ENCODE measurements at places on chromosomes 1 and 21.
A peak's percentile ranks its signal among the peaks of the same experiment; 100 is the strongest.

DNA sequence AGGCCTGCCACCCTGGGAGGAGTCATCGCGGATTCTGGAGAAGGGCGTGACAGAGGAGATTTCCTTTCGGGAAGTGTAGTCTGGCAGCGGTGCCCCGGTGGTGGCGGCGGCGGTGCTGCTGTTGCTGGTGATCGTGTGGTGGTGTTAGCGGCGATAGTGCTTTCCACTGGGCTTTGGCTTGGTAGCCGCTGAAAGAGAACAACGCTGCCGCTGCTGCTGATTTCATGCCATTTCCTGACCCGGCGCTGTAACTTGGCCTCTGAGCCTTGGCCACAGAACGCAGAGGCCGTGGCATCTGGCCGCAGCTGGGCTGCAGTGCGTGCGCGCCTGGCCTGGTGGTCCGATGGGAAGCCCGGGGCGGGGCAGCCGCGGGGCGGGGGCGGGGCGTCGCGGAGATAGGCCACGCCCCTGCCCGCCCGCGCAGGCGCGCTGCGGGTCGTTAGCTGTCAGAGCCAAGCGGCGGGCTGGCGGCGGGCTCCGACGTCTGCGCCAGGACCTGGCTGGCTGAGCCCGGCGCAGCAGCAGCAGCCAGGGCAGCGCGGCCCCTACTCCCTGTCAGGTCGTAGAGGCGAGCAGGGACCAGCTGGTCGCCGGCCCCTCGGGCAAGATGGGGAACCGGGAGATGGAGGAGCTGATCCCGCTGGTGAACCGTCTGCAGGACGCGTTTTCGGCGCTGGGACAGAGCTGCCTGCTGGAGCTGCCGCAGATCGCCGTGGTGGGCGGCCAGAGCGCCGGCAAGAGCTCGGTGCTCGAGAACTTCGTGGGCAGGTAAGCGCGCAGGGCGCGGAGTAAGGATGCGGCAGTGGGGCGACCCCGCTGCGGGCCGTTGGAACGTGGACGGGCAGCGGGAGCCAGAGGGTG, at the start of gene DNM3:
TSS of gene DNM3 (plus strand) at position 449 of the 861 bp plus-strand sequence. CDS start at position 608, 159 bp downstream.
- peak; percentile 85 for DNase-seq

- DNase-seq = no peak
Measured at GRCh38 chr1:102800406-102800805, 307.9 kb downstream of the COL11A1 start.

DNA sequence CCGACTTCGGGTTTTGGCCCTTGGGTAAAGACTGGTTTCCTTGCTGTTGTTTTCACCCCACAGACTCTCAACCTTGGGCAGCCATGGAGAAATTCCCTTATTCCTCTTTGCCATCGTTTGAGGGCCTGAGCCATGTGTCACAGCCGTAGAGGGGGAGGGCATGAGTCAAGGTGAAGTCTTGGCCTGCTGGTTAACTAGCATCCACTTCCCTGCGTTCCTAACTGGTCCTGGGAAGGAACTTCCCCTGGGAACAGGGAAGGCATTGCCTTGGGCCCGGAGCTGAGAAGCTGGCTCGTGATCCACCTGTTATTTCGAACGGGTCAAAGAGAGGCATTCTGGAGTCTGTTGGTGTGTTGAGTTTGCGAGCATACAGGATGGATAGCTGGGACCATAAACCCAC, 464.9 kb downstream of the CAMTA1 start:
- no peak for DNase-seq

DNA sequence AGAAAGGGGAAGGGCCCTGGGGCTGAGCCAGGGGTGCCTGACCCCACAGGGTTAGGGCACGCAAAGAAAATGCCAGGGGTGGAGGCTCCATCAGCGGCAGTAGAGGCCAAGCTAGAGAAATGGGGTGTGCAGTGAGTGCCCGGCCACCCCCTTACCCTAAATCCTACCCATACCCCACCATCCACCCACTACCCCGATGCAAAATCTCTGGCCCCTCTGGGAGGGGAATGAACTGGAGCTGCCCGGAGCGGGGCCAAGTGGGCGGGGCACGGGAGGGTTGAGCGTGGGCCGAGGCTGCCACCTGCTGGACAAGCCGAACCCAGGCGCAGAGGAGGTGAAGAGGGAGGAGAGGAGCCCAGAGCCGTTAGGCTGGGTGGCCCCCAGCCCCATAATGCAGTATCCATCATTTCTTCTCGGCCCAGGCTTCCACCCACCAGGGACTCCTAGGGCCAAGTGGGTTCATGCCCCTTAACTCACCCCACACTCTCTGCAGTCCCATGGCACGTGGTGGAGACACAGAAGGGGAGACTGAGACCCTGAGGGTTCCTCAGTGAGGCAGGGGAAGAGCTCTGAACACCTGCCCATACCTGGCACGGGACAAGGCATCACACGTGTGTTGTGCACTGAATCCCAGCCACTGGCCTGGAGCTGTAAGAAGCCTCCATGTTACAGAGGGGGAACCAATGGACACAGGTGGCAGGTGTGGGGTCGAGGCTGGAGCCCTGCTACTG, 1.4 kb upstream of the C1QC start:
- peak; percentile 84 for DNase-seq

GRCh38 chr1:34850382-34850781, 9.2 kb downstream of the SMIM12 start:
- DNase-seq = no peak

- peak; percentile 17 for DNase-seq
Measured at GRCh38 chr1:200034761-200035396, 7.4 kb downstream of the NR5A2 start.

GRCh38 chr1:197170538-197170937, 24.1 kb upstream of the ASPM start:
- no peak for DNase-seq

DNA sequence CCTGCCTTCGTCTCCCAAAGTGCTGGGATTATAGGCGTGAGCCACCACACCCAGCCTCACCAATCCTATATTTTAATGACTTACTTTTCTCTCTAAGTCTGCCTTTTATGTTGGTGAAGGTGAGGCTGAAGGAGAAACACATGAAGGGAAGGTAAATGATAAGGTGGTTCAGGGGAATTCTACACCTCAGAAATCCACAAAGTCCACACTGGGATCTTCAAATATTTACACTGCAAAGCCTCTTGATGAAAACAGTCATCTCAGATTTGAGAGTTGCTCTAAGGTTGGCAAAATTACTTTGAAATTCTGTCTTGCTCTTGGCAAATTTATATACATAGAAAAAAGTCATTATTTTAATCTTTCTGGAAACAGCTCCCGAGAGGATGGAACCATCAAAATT, 42.0 kb upstream of the CACHD1 start:
- no peak for DNase-seq

DNA sequence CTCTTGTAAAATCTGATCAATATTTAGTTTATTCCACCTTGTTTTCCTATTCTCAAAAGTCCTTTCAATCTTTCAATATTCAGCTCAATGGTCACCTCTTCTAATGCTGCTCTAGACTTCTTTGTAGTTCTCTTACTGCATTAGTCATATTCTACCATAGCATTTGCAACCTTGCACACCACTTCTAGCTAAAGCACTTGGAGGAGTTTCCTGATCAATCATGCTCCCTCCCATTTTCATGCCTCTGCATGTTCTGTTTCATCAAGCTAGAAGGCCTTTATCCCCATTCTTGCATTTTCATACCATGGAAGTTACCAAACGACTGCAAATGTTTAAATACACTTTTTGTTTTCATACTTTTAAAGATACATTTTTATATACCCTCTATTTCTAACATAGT, 72.1 kb downstream of the SLC5A9 start:
- DNase-seq = no peak

GRCh38 chr21:37341254-37341960, 25.2 kb upstream of the DYRK1A start:
- DNase-seq = no peak

DNA sequence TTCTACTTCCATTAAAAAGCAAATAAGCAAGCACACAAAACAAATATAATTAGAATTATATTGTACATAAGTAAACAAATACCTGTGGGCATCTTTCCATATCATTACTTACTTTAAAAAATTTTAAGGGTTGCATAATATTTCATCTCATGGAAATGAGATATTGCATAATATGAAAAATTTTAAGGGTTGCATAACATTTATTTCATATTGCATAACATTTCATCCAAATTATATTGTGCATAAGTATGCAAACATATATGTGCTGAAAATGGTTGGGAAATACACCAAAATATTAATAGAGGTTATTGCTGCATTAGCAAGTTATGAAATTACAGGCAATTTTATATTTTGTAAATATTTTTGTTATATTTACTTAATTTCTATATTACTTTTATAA, 213.7 kb downstream of the KCNH1 start:
- no peak for DNase-seq

DNA sequence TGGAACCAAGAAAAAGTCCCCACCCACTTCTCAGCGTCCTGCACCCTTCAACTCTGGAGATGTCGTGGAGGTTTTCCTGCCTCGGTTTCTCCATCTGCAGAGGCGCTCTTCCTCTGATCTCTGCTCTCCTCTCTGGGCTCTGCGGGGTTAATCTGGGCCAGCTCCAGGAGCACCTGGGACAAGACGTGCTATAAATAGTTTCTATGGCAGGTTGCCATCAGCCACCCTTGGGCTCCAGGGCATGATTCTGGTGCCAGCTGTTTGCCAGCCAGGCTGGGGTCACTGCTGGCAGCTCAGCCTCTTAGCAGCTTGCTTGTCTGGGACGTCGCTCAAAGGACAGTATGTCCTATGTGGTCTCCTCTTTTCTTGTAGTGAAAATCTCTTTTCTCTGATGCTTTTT, 137.1 kb downstream of the ACTL8 start:
- DNase-seq = no peak

DNA sequence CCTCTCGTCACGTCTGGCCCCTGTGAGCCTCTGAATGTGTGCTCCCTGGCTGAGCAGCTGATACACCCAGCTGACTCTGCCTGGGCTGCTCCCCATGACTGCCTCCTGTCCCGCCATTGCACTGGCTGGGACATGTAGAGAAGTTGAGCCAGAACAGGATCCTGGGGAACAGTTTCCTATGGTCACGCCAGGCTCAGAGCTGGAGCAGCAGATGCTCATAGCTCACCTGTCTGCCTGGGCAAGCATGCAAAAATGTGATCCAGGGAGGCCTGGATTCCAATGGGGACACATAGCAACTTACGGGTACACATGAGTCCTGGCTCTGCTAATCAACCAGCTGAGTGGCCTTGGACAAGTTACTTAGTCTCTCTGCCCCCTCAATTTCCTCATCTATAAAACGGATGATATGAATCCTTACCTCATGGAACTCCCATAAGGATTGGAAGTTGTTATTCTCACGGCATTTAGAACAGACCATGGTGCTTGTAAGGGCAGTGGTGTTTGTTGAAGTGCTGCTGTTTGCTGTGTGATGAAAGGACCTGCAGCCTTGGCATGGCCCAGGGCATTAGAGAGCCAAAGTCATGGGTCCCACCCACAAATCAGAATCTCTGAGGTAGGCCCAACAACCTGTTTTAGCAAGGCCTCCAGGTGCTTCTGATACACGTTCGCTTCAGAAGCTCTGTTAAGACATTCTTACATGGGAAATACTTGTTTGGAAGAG, 150.3 kb upstream of the VANGL1 start:
- DNase-seq = no peak

GRCh38 chr1:36115200-36115669, 9.8 kb downstream of the COL8A2 start:
- DNase-seq = no peak

GRCh38 chr1:87399701-87400100, 71.0 kb downstream of the LMO4 start:
- DNase-seq = no peak

- peak; percentile 64 for DNase-seq
Measured at GRCh38 chr1:204453141-204453772, 41.3 kb downstream of the PIK3C2B start.

- no peak for DNase-seq
Measured at GRCh38 chr1:215911406-215911968, 344.4 kb downstream of the KCTD3 start.

- DNase-seq = no peak
Measured at GRCh38 chr1:180962178-180962577, 49.5 kb downstream of the KIAA1614 start.

DNA sequence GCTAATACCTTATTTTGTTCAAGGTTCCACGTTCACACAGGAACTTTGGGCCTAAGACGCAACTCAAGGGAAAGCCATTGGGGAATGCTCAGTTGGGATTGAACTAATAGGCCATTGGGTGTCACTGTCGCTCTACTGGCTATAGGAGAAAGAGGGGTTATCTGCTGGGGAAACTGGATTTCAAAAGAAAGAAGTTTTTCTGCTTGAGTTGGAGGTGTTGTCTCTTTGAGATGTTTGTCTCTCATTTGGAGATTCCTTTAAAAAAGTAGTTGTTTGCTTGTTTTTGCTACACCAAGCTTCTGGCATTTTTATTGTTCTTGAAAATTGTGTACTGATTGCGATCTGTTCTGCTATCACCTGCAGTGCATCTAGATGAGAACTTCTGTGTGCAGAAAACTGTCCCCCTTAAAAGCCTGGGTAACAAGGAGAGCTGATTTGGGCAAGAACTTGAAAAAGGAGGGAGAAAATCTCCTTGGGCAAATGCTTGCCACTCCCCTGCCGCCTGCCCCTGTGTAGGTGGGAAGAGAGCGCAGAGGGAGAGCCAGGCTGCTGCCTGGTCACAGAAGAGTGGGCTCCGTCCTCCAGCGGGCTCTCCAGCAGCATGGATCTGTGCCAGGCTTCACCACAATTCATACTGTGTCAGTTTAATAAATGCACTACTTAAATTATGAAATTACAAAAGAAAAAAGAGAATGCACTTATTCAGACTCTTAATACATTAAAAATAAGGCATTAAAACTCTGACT, 39.9 kb downstream of the PEX14 start:
- no peak for DNase-seq

DNA sequence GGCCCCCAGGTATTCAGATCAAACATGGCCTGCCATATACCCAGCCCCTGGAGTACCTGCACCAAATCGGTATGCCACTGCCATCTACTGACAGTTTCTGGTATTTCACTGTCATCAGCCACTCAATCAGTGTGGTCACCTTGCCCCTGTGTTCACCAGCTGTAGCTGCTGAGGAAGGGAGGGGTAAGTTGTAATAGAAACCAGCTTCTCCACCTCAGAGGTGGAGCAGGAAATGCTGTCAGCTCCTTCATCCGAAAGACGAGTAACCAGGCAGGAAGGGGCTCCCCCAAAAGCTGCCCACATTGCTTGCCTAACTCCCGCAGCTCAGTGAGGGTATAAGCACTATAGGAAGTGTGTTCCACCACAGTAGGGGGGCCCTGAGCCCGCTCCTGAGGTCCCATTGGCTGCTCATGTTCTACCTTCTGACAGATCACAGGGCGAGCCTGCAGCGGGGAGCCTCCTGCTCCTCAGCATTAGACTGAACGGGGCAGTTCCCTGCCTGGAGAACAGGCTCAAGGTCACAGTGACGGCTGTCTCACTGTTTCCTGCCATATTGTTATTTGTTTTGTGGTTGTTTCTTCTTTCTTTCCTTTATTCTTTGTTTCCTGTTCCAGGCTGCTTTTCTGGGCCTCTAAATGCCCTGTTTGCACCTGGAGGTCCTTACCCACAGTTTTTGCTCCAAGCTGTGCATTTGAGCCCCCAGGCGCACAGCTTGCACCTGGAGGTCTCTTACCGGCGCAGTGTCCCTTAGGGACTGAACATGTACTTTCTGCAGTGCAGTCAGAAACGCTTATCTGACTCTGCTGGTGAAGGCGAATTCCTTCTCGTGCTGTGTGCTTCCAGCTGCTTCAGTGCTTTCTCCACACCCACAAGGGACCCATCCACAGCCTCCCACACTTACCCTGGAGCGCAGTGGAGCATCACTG, 1638.3 kb downstream of the MRPL39 start:
- DNase-seq = peak; percentile 81

- DNase-seq = no peak
Measured at GRCh38 chr21:28294051-28294450, 698.6 kb downstream of the LTN1 start.

Measured in activated T-cell treated with anti-CD3 and anti-CD28 coated beads, Interleukin-2, amount 50 U/mL, for 48 hours (primary cell).